ENCODE measurements at places on chromosomes 6 and 20.

DNA sequence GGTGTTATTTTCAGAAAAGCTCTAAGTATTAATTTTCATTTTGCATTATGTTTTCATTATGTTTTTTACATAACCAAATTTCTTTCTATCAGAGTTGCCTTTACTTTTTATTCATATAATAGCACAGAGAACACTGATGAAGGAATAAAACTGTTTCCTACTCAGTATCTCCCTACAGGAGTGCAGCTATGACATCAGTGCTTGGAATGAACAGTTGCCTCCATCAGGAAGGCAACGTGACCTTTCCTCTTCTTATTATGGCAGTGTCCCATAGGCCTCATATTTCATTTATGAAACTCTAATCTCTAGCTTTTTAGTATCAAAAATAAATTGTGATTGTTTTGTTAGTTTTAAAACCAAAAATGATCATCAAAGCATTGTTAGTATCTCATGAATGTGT lies 712.8 kb downstream of the CD109 start:
- no peak for DNase-seq

- no peak for DNase-seq
Measured at GRCh38 chr6:19317431-19317986, 519.7 kb upstream of the ID4 start.

DNA sequence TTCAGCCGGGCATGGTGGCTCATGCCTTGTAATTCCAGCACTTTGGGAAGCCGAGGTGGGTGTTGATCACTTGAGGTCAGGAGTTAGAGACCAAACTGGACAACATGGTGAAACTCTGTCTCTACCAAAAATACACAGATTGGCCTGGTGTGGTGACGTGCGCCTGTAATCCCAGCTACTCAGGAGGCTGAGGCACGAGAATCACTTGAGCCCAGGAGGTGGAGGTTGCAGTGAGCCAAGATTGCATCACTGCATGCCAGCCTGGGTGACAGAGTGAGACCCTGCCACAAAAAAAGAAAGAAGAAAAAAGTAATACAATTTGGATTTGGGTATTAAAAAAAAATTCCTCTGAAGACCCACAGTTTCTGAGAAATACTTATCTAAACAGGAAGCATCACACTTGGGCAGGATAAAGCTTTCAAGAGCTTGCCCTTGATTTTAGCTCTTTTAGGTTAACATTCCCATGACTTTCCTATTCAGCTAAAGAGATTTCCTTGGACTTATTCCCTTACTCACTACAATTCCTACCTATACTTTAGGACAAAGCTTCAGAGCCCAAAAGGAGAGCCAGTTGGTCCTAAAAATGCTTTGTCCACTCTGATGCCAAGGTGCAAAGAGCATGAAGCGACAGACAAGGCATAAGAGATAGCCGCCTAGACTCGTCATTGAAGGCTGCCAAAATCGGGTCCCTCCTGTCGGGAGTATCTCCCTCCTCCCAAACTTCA lies 1.9 kb downstream of the ELOVL2 start:
- no peak for DNase-seq

DNA sequence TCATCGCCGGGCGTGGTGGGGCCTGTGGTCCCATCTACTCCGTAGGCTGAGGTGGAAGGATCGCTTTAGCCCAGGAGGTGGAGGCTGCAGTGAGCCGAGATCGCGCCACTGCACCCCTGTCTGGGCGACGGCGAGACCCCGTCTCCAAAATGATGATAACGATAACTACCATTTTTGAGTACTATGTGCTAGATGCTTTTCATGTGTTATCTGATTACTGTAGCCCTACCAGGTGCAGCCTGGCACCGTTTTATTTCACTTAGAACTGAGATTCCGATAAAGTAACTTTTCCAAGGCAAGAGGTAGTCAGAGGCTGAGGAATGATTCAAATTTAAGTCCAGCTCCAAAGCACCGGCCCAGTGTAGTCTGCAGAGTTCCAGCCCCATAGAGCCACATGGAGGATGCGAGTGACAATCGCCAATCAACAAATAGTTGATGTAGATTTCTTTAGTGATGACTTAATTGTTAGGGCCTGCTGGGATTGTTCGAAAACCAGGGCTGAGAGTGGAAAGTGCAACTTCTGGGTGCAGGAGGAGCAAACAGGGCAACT lies 727 bp downstream of the ERMARD start:
- no peak for DNase-seq

GRCh38 chr20:9395971-9396370 lies 118.4 kb upstream of the LAMP5 start:
- no peak for DNase-seq

All from hippocampal formation (tissue), 2 donors.